Stimulated activated CD8-positive, alpha-beta memory T cell treated with anti-CD3 and anti-CD28 coated beads, Interleukin-15, amount 100 ng/mL, for 48 hours (primary cell): ENCODE measurements at places on chromosomes 5 and 9.

- DNase-seq: no peak
These were observed 212.9 kb upstream of the SEMA6A start for GRCh38 chr5:116787570-116787969.

DNA sequence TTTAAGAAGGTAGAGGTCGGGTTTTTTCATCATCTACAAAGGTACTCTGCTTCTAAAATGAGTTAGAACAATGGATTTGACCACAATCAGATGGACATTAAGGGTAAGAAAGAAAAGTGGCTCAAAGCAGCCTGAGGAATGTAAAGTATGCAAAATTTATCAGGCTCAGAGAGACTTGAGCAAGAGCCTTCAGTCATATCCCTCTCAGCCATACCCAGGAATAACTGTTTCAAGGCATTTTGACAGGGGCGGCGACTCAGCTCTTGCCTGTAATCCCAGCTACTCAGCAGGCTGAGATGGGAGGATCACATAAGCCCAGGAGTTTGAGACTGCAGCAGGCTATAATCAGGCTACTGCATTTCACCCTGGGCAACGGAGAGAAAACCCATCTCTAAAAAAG is 38.8 kb upstream of the ANXA2R start:
- DNase-seq: no peak

GRCh38 chr9:129786481-129786880 is 16.5 kb upstream of the TOR1B start:
- no peak for DNase-seq

GRCh38 chr5:5505815-5506214 is 83.3 kb downstream of the ICE1 start:
- DNase-seq: no peak

- no peak for DNase-seq
These were observed 21.3 kb downstream of the RAI14 start for GRCh38 chr5:34677428-34677827.

DNA sequence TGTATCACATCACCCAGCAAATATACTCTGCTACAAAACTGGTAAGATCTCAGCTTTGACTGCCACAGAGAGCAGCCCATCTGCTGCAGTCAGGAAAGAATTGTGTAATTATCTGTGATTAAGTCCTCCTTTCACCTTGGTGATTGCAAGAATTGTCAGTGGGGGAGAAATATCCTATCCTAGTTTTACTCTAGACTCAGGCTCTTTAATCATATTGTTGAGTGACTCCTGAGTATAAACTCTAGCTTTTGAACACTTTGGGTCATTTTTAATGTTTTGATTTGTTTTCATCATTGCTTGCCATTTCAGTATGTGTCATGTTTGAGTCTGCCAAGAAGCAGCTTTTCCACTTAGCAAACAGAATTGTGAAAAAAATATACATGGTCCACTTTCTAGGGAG is 32.1 kb downstream of the VCAN start:
- DNase-seq: no peak

GRCh38 chr5:32531885-32532520 is 53.4 kb upstream of the SUB1 start:
- DNase-seq: peak; percentile 12

DNA sequence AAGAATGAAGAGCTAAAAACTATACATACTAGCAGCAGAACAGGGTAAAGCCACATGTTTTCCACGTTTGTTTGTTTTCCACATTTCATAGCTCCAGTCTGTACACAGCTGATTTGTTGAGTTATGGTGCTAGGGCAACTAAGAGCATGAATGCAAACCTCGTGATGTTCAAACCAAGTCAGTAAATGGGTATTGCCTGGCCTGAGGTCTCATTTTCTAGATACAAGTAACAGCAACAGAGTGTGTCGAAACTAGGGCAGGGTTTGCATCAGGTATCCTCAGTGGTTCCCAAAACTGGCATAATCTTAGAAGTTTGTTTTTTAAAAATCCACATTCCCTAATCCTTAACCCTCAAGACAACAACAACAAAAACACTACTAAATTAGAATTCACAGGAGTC is 89.3 kb downstream of the CEMIP2 start:
- no peak for DNase-seq

GRCh38 chr9:108639696-108640095 is 216.1 kb downstream of the ACTL7B start:
- no peak for DNase-seq

GRCh38 chr9:2758898-2759510 is 41.7 kb downstream of the KCNV2 start:
- DNase-seq: no peak

GRCh38 chr9:117945286-117945685 is 241.1 kb downstream of the TLR4 start:
- no peak for DNase-seq

GRCh38 chr5:93993161-93993560 is 251.8 kb upstream of the POU5F2 start:
- no peak for DNase-seq

GRCh38 chr5:24635209-24635608 is 9.6 kb downstream of the CDH10 start:
- no peak for DNase-seq

DNA sequence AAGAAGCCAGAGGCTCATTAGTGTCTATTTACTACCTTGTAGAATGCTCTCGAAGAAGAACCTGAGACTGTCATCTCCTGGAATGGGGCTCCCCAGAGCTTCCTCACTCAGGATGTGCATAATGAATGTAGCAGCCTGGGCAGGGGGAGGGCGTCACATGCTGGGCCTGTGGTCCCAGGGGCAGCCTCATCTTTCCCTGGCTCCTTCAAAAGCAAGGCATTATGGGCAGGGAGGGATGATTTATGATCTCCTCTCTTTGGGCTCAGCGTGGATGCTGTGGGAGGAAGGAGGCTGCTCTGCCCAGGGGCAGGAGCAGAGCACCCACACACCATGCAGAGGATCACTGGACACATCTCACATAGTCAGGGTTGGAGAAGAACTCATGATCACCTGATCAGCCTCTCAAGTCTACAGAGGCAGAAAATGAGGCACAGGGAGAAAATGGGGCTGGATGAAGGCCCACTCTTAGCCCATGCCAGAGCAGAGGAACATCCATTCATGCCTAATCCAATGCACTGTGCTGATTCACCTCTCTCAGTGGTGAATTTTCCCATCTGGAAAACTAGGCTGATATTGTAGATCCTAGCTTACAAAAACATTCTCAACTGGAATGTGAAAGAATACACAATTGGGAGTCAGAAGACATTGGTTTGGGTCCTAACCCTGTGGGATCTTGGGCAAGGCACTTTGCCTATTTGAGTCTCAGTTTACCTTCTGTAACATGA is 173.7 kb downstream of the CARTPT start:
- DNase-seq: no peak

- no peak for DNase-seq
These were observed 70.4 kb downstream of the ARHGAP26 start for GRCh38 chr5:142840575-142840974.

GRCh38 chr5:138645778-138646575 is 70.8 kb upstream of the HSPA9 start:
- no peak for DNase-seq

GRCh38 chr5:107134931-107135330 is 535.8 kb downstream of the EFNA5 start:
- no peak for DNase-seq

DNA sequence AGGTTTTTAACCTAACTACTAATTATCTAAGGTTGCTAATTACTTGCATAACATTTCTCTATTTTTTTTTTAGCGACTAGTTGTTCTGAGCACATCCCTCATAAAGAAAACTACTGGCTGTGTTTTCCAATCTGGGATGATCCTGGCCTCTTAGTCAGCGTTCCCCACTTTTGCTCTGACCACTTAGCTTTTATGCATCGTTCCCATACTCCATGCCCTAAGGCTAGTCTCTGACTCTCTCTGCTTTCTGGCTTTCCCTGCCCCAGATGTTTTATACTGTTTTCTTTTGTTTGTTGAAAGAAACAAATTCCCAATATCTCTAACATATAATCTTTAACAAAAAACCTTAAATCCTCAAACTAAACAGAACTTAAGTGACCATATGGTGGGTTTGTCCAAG is 217.9 kb downstream of the SPATA31D1 start:
- no peak for DNase-seq

- DNase-seq: no peak
These were observed 24.0 kb downstream of the ZFR start for GRCh38 chr5:32420506-32420905.

- DNase-seq: no peak
These were observed 13.7 kb upstream of the DAB2IP start for GRCh38 chr9:121637713-121638220.

DNA sequence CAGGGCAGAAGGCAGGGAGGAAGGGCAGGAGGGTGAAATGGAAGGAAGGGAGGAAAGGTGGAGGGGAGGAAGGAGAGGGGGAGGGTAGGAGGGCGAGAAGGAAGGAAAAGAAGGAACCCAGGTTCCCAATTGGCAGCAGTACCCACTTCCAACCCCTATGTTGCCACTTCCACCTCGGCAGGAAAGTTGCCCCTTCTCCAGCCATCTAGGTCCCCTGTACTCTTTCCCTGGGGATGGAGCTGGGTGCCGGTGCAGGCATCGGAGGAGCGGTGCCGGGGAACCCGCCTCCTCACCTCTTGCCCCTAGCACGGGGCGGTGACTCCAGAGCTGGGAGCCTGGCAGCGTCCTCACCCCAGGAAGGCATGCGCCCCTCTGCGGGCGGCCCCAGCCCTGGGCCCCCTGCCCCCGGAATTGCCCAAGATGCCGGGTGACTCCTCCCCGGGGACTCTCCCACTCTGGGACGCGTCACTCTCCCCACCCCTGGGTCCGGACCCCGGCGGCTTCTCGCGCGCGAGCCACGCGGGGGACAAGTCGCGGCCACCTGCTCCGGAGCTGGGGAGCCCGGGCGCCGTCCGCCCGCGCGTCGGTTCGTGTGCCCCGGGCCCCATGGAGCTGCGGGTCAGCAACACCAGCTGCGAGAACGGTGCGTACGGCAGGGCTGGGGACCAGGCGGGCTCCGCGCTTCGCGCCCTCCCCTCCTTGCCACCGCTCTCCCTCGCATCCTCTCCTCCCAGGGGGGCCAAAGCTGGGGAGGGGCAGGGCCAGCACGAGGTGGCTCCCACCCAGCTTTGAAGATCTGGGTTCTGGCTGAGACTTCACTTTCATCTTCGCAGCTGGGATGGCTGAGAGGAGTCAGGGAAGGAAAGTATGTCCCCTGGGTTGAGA is at the start of gene NIPAL4:
Gene NIPAL4 (plus strand): TSS at position 499 of the 885 bp plus-strand sequence. CDS start 108 bp downstream, at position 607.
- DNase-seq: peak; percentile 28

DNA sequence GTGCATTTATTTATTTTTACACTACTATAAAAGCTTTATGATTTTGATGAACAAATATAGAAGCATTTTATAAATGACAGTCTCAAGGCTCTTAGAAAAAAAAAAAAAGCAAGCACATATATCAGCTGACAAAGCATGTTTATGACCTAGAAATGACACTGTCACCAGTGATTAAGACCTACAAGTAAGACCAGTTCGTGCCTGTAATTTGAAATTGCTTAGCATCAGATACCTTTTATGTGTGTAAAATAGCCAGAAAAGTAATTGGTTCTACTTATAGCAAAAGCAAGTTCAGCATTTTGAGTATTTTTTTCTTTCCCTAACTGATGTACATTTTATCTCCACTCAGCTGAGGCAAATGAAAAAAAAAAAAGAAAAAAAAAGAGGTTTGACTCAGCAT is 808.4 kb downstream of the CDH18 start:
- DNase-seq: no peak

DNA sequence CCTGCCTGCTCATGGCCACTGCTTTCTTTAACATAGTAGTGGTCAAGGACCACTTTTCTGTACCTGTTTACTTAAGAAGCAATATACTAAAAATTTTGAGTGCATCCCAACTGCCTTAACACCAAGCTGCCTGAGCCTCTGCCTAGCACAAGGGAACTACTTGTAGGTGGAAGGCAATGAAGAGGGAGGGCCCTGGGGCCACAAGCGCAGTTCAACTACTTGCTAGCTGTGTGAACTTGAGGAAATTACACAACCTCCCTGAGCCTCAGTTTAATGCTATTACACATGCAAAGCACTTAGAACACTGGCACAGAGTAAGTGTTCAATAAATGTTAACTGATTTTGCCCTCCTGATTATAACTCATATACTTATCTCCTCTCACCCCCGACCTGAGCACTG is 6.3 kb downstream of the ARL15 start:
- DNase-seq: no peak

DNA sequence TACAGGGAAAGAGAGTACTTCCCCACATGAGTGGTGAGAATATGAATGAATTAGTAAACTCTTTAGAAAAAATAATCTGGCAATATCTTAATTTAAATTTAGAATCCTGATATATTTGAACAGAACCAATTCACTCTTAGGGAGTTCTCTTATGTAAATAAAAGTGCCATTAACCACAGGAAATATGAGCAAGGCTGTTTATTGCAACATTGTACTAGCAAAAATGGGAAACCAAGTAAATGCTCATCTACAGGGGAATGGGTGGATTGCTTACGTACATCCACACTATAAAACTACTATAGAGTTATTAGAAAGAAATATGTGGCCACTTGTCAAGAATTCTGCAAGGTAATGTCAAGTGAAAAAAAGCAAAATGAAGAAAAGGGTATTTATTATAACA is 274.5 kb downstream of the TLE1 start:
- no peak for DNase-seq

DNA sequence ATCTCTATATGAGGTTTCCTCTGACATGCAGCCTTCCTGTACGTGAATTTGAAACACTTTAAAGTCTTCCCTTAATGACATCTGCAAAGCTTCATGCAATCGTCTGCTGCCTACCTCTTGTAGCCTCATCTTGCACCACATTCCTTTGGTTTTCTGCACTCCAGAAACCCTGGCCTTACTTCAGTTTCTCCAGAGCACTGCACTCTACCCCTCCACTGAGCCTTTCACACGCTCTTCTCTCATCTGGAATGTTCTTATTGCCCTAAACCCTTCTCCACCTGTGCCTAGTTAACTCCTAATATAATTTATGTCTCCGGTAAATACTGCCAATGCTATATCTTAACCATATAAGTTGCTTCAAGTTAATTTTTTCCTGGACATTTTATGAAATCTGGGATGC is 168.8 kb upstream of the SLC27A6 start:
- DNase-seq: no peak

- DNase-seq: no peak
These were observed 37.4 kb downstream of the CCDC125 start for GRCh38 chr5:69295088-69295754.

GRCh38 chr9:136441681-136442245 is 2.1 kb upstream of the INPP5E start:
- DNase-seq: no peak

DNA sequence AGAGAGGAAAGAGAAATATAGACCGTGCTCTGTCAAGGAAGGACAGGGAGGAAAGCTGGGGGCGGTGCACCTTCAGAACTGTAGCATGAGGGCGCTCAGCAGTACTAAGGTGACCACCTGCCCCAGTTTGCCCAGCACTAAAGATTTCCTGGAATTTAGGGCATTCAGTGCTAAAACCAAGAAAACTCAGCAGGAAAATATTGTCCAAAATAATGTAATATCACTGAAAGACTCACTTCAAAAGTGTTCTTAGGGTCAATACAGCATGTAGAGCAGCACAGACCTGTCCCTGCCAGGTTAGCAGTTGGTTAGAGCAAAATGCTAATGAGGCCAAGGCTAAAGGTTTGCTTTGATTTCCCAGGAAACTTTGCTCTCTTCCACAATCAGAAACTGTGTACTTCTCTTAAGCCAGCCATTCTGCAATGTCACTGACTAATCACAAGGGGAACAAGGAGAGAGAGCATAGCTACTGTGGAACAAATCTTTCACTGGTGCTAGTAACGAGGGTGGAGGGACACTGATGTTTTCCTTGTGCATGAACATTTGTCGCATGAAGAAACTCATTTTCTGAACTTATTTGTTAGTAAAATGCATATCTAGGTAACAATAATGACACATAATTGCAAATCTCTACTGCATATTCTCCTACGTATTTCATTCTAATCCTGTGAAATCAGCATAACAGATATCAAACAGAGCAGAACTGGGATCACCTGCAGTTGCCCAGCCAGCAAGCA is 53.0 kb upstream of the GRAMD2B start:
- DNase-seq: no peak
